ENCODE measurements at places on chromosomes 5 and 9.

- DNase-seq, result no peak
These were observed 202.9 kb downstream of the NXNL2 start for GRCh38 chr9:88737876-88738275.

GRCh38 chr9:5449521-5450358 is 602 bp upstream of the CD274 start:
- DNase-seq, result no peak

- no peak for DNase-seq
These were observed 96.2 kb downstream of the RXRA start for GRCh38 chr9:134422301-134423090.

DNA sequence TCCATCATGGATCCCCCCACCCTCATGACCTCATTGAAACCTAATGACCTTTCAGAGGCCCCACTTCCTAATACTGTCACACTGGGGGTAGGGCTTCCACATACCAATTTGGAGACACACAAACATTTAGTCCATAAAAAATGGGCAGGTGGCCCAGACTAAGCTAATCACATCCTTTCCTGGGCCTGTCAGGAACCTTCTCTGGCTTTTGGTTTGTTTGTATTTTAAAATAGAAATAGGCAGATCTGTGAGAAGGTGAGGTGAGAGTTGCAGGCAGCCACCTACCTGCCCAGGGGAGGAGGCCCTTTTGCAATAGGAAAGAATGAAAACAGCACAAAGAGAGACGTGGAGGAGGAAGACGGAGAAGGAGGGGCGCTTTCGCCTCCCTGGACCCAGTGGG is 90.2 kb upstream of the BOD1 start:
- DNase-seq, result no peak

GRCh38 chr9:97903177-97903576 is 19.1 kb downstream of the TRMO start:
- DNase-seq, result no peak

- no peak for DNase-seq
These were observed 45.7 kb upstream of the PIK3R1 start for GRCh38 chr5:68169903-68170302.

GRCh38 chr5:142900927-142901326 is 130.8 kb downstream of the ARHGAP26 start:
- DNase-seq, result no peak

- DNase-seq, result no peak
These were observed 335.7 kb downstream of the NSG2 start for GRCh38 chr5:174381241-174381640.

GRCh38 chr5:147336876-147337275 is 102.0 kb downstream of the STK32A start:
- no peak for DNase-seq

DNA sequence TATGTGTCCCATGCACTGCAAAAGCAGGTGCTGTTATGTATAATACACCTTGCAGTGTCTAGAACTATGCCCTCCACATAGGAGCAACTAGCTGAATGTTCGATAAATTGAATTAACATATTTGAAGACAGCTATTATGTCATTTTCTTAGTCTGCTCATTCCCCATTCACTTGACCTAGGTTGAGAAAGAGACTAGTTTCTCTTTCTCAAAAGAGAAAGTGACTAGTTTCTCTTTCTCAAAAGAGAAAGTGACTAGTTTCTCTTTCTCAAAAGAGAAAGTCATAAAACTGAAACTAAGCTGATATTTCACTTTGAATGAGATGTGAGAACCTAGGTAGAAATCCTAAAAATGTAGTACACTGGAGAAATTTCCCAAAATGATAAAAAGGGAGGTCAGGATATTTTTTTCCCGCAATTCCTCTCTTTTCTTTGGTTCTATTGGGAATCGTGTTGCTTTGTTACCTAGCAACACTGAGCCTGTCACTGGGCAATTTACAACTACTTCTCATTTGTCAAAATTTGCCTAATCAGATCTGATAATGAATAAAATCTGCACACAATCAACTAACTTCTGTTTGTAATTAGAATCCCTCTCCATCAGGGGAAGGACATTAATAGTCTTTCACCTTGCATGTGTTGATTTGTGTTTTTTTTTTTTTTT is 132.0 kb upstream of the GRIA1 start:
- DNase-seq, result no peak

- no peak for DNase-seq
These were observed 125.4 kb downstream of the MED27 start for GRCh38 chr9:131954299-131954698.
